RKO (cell line): ENCODE measurements at places on chromosomes 13 and 19.

DNA sequence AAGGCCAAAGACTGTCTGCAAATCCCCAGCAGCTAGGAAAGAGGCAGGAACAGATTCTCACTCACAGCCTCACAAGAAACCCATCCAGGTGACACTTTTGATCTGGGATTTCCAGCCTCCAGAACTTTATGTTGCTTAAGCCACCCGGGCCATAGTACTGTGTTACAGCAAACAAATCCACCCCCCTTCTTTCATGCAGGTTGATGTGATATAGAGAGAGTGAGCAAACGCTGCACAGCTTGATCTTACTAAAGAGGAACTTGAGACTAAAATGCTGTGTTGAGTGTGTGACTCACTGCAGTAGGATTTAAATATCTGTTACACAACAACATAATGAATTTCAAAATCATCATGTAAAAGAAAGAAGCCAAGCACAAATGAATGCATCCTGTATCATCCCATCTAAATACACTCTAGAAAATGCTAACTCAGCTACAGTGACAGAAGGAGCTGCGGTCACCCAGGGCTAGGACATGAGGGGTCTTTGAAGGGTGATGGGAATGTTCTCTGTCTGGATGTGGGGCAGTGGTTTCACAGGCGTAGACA lies 32.2 kb downstream of the RCBTB2 start:
- peak; percentile 8 for DNase-seq

- peak; percentile 64 for DNase-seq
Observed at GRCh38 chr13:27406178-27406939, 18.1 kb upstream of the GTF3A start.

- DNase-seq, result no peak
Observed at GRCh38 chr13:40668335-40668734, 1.9 kb upstream of the FOXO1 start.

GRCh38 chr13:28530729-28531076 lies 35.8 kb upstream of the FLT1 start:
- DNase-seq, result no peak

DNA sequence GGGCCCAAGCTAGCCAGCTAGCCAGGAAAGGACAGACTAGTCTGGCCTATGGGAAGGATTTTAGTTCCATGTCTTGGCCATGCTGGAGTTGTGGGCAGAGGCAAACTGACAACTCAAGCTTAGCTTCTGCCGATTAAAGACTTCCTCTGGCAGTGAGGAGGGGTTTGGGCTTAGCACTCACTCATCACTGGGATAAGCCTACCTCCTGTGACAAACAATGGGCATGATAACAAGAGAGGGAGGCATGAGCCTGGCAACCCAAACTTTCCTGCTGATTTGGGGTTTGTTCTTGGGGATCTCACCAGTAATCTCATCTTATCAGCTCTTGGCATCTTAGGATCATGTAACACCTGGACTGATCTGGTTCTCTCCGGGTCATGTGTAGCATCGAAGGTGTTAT lies 83.6 kb downstream of the KL start:
- DNase-seq, result no peak

- no peak for DNase-seq
Observed at GRCh38 chr19:27657271-27658051, 1555.5 kb downstream of the UQCRFS1 start.

DNA sequence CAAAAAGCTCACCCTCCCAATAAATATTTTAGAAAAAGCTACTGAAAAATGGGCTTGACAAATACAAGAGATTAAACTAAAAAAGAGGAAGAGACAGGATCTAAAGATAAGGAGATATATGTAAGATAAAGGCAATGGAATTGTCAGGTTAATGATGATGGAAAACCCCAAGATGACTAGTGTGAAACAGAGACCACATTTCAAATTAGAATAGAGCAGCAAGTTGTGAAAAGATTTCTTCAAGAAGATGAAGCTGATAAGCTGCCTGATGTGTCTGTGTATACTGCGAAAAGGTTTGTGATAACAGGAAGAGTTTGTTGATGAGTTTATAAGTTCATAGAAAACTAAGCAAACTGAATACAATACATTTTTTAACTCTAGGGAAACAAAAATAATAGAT lies 840.1 kb upstream of the SLITRK5 start:
- no peak for DNase-seq

DNA sequence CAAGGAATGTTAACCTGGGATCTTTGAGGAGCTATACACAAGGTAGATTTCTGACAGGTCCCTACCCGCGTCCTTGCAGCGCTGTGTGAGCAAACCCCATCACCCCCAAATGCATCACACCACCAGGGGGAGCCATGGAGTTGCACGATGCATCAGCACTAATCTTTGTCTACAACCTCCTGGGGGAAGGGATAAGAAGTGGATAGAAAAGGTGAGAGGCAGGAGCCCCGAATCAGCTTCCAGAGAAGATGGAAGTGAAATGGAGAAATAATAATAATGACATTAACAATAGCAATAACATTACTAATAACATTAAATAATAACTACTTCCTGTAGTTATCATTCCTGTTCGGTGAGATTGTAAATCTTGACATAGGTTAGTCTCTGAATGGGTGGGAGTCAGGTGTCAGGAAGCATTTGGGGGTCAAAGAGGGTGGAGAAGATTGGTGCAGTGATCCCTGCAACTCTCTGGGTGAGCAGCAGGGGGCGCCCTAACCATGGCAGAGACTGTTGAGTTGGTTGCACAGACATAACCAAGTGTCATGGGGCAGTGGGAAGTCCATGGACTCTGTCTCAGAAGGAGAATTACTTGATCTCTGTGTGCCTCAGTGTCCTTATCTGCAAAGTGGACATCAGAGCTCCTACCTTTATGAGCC lies 16.5 kb downstream of the SIGLEC7 start:
- peak; percentile 24 for DNase-seq

GRCh38 chr13:91381371-91381770 lies 17.1 kb upstream of the GPC5 start:
- DNase-seq, result peak; percentile 61

GRCh38 chr19:19554074-19555023 lies 16.3 kb downstream of the CILP2 start:
- DNase-seq, result peak; percentile 60

DNA sequence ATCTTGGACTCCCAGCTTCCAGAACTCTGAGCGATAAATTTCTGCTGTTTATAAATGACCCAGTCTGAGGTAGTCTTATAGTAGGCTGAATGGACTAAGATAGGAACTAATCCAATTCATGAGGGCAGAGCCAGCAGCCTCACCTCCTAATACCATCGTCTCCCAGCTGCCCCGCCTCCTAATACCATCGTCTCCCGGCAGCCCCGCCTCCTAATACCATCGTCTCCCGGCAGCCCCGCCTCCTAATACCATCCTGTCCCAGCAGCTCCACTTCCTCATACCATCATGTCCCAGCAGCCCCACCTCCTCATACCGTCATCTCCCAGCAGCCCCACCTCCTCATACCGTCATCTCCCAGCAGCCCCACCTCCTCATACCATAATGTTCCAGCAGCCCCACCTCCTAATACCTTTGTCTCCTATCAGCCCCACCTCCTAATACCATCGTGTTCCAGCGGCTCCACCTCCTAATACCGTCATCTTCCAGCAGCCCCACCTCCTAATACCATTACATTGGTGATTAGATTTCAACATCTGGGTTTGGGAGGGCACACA lies 2.4 kb upstream of the ARGLU1 start:
- peak; percentile 43 for DNase-seq

DNA sequence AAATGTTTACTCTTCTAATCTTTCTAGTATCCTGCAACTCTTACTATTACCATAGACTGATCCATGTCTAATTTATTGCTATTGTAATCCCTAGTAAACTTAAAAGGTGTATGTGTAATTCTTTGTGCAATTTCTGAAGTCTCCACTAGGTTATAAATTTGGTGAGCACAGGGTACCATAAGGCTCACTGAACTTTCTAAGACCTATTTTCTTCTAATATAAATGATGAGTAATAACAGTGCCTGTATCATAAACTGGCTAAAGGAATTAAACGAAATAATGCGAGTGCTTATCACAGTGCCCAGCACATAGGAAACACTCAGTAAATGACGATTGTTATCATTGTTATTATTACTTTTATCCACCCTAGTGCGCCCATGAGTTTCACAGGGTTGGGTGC lies 119.1 kb downstream of the KLF12 start:
- DNase-seq, result peak; percentile 28

GRCh38 chr19:46471116-46471733 lies at the start of gene PNMA8A:
Gene PNMA8A, minus strand, starts transcription at chr19:46471563. Its CDS starts 528 bp downstream, at chr19:46471035.
- no peak for DNase-seq

- peak; percentile 27 for DNase-seq
Observed at GRCh38 chr19:43534816-43535761, 2.1 kb downstream of the ZNF575 start.

- DNase-seq, result no peak
Observed at GRCh38 chr19:688214-688613, 7.0 kb downstream of the PRSS57 start.

GRCh38 chr19:11171144-11171543 lies 15.6 kb upstream of the SPC24 start:
- DNase-seq, result no peak

DNA sequence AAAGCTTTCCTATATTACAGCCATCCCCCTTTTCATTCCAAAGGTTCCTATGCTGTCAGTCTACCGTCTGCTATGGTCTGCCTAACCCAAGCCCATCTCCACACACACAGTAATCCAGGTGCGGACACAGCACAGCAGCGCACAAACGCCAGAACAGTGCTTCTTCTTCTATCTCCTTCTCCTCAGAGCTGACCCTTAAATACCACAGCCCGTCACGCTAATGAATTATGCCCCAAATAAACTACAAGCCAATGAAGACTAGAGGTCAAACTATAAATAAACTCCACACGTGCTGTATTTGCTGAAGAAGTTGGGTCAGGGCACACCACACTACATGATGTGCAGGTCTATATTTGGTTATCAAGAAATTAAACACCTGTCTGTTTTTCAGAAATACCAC lies 71.8 kb downstream of the TBC1D4 start:
- no peak for DNase-seq

DNA sequence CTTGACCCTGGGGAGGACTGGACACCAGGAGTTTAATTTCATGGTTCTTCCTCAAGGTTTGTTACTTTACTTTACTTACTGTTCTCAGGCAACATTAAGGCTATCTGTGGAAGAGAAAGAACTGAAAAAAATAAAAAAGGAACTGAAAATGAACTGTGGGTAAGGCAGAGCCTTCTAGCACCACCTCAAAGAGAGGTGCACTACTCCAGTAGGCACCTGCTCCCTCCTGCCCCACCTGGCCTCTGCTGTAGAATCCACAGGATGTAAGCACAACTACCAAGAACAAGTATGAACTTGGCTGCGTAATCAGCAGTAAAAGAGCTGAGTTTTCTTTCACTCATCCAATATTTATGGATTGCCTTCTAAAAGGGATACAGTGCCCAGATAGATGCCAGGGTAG lies 12.2 kb downstream of the ZNF112 start:
- no peak for DNase-seq

- no peak for DNase-seq
Observed at GRCh38 chr19:5934774-5935472, 20.9 kb downstream of the CAPS start.

DNA sequence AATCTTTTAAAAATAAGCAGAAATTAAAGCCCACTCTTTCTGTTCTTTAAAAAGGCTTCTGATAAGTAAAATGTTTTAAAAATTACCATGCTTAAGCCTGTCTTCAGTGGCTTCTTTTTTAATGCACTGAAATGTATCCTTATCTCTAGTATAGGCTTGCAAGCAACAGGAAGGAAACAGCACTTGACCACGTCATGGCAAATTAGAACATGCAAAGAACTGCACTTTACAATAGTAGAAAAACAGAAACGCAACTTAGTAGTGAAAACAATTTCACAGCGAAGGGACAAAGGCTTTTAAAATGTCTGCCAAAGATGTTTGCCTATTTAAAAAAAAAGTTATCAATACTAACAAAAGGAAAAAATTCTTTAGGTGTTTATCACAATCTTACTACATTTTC lies 36.3 kb downstream of the ELF1 start:
- DNase-seq, result no peak

GRCh38 chr19:23183251-23183650 lies 66.4 kb downstream of the ZNF730 start:
- no peak for DNase-seq

DNA sequence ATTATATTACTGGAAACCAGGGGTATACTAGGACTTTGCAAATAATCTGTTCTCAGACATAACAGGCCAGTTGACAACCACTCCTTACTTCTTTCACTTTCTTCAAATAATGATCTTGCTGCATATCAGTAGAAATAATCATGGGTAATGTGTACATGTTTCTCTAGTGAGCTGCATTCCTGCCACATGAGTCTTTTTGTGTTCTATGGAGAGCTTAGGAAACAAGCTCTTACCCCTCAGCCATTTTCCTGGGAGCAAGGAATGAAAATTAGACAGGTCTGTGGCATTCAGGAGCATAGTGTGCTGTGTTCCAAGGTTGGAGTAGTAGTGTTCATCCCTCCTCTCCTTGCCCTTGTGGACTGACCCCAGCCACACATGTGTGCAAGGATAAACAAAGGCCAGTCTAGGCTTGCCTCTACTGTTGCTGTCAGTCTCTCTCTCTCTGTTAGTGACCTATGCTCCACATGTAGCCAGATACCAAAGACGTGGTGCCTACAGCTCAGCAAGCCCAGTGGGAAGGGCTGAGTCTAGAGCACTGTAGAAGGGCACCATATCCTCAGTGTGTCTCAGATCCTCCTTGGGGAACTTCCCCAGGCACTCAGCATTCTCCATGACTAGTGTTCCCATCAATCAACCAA lies 11.5 kb upstream of the OXGR1 start:
- DNase-seq, result no peak

GRCh38 chr13:33326246-33326645 lies 40.7 kb upstream of the STARD13 start:
- DNase-seq, result no peak

GRCh38 chr13:64311948-64312347 lies 2896.3 kb upstream of the PCDH20 start:
- DNase-seq, result no peak

DNA sequence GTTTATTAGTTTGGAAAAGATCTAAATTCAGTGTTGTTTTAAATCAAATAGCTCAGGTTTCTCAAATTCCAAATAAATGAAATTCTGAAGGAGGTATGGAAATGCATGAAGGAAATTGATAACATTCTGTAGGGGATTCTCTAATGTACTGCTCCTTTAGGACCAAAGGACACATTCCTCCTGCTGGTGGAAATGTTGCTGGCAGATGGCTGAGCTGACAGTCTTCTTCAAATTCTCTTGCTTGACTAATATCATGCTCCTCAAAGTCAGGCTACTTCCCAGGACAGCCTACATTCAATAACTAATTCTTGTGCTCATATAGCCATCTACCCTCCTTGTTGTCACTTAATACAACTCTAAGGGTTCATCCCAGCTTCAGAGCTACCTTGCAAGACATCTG lies 1118.5 kb downstream of the PCDH9 start:
- no peak for DNase-seq

DNA sequence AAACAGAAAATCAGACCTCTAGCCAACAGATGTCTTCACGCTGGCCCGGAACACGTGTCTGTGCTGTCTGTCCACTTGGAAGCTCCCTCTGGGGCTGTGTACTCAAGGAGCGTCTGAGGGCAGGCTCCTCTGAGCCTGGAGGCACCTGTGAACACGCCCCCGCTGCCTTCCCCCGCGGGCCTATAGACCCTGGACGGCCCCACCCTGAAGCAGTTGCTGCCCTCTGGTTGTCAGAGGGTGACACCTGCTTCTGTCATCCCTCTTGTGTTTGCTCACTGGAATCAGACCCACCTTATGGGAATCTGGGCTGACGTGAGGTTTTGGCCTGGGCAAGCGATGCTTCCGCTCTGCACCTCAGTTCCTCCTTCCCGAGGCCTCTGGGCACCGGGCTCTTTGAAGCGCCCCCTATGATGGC lies 19.2 kb downstream of the EPN1 start:
- no peak for DNase-seq

GRCh38 chr19:38862321-38863059 lies 12.7 kb upstream of the HNRNPL start:
- no peak for DNase-seq

GRCh38 chr13:80408270-80408669 lies 67.3 kb upstream of the SPRY2 start:
- DNase-seq, result no peak
